ENCODE measurements at places on chromosomes 1 and 21.

DNA sequence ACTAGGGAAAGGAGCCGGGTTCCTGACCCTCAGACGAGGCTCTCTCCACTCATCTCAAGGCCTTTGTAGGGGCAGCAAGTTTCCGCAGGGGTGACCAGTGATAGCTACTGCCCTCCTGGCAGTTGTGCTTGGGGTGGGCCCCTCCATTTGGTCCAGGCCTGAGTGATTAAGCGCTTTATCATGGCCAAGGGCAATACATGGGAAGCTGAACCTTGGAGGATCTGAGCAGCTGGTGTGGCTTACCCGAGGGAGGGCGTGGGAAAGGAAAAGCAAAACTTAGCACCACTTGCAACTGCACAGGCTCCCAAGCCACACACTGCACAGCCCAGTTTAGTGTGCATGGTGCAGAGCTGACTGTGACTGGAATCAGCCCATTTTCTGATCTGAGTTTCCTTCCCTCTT lies 47.8 kb downstream of the GADD45A start:
- no peak for DNase-seq

DNA sequence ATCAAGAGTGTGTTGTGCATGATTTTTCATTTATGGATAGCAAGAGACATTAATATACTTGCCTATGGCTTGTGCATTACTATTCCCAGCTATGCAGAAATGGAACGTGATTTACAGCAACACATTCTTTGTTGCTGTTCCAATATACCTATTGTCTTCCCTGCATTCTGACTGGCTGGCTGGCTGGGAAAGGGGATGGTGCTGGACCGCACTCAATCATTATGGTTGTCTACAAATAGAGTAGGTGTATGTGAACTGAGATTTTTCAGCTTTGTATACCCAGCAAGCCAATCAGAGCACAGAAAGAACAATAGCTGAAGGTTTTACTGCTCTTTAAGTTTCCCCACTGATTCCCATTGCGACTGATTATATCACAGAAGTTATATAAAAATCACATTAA lies 167.5 kb downstream of the ATG4C start:
- DNase-seq, result no peak

DNA sequence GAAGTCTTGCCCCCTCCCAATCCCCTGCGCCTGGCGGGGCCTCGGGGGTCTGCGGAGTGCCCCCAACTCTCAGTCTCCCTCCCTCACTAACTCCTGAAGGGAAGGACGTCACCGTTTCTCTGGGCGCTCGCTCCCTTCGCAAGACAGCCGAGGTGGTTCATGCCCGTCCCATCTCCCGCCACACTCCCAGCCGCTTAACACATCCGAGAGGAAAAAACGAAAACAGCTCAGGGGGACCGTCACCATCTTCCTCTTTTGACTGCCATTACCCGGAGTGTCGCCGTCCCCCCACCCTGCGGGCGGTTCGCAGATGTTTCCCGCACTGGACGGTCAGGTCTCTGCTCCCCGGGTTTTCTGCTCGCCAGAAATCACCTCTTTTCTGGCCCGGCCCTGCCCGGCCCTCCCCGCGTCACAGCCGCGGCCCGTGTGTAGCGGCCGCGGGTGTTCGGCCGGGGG lies 532 bp downstream of the ERO1B start:
- DNase-seq, result no peak

DNA sequence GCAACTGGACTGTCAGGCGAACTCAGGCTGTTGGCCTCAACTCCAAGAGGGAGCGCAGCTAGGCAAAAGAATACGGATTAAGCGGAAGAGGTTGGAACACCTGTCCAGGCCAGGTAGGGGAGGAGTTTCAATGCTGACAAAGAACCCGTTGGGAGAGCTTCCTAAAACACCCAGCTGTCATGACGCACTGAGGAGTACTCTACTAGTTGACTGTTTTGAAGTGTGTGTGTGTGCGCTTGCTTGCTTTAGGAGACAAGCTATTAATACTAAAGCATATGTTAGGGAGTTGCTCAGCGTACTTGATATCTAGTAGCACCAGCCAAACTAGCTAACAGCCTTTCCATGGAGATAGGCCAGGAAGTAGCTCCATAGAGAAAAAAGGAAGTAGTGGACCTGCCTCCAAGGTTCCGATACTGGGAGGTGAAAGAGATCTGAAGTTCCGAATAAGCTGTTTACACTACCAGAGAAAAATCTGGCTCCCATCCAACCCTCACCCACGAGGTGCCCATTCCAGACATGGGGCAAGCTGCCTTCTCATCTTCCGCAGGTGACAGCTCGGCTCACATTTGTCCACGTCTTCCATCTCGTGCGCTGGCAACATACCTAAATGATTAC lies 974 bp upstream of the FNBP1L start:
- peak; percentile 33 for DNase-seq

- DNase-seq, result no peak
Measured at GRCh38 chr1:18783705-18784481, 75.6 kb downstream of the TAS1R2 start.

DNA sequence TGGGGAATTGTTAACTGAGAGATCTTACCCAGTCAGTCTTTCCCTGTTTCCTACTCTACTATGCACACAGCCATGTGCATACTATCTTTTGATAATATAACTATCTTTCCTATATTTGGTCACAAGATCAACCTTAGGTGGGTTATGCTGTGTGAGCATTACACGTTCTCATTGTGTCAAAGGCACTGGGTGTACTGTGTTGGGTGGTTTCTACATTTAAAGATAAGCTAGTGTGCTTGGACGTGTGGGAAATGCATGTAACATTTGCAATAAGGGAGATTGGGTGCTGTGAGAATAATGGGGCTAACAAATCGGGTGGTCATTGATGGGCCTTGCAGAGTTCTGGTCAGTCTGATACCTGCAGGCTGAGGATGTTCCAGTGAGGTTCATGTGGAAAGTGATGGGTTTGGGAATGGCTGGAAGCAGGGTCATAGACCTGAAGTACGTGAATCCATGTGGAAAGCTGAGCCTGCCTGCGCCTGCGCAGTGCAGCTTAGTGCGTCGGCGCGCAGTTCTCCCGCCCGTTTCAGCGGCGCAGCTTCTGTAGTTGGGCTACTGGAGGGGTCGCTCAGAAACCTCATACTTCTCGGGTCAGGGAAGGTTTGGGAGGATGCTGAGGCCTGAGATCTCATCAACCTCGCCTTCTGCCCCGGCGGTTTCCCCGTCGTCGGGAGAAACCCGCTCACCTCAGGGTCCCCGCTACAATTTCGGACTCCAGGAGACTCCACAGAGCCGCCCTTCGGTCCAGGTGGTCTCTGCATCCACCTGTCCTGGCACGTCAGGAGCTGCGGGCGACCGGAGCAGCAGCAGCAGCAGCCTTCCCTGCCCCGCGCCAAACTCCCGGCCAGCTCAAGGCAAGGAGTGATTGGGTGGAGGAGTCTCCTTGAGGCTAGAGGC lies at the start of gene MSH4:
Gene MSH4, plus strand, starts transcription at position 507 of the 897 bp plus-strand sequence. Its CDS starts 104 bp downstream, at position 611.
- DNase-seq, result no peak

DNA sequence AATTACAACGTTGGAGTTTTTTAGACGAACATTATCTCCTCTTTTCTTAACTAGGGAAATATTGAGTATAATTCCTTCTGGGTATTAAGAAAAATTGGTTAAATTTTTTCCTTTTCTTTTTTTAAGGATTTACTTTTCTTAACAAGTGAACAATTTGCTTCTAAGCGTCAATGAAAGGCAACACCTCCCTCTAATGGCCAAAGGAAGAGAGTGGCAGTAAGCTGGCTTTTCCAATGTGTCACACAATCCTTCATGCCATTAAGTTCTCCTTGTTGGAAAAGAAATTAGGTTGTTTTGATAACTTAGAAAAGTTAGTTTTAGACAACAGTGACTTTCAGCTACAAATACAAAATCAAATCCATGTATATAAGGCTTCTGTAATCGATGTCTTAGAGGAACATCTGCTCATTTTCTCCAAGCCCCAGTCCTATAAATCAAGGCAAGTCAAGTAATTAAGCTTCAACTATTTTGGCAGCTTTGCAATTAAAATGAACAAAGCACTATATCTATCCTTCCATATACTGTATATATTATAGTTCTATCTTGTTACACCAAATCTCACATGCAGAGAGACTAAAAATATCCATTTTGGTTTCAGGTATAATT lies 62.8 kb downstream of the EDEM3 start:
- DNase-seq, result no peak

- DNase-seq, result no peak
Measured at GRCh38 chr1:89855413-89856123, 34.7 kb downstream of the LRRC8D start.

Data from omental fat pad (tissue), 4 donors.